Cardiac atrium fibroblast (primary cell): ENCODE measurements at places on chromosomes 1 and 21. TPM values are rescaled to one million over a fixed set of nuclear protein-coding genes. Genes with fewer than 3 reads are reported as not detected.

SIM2 gene
- total RNA-seq = not detected in 2 replicates

SLAMF9 gene
- not detected in 2 replicates for total RNA-seq

C1orf87 gene
- not detected in 2 replicates for total RNA-seq

COL16A1 gene
- 50.2 and 100 TPM in 2 replicates for total RNA-seq

DCST1 gene
- not detected in 2 replicates for total RNA-seq

GADD45A gene
- total RNA-seq = 25.6 and 55.2 TPM in 2 replicates

RYR2 gene
- under 0.01 and 0.16 TPM in 2 replicates for total RNA-seq

NECAP2 gene
- 83.8 and 84.6 TPM in 2 replicates for total RNA-seq

CRABP2 gene
- total RNA-seq = 2.1 and 2.5 TPM in 2 replicates
